ENCODE measurements at places on chromosomes 1 and 21.
A peak's percentile ranks its signal among the peaks of the same experiment; 100 is the strongest.

DNA sequence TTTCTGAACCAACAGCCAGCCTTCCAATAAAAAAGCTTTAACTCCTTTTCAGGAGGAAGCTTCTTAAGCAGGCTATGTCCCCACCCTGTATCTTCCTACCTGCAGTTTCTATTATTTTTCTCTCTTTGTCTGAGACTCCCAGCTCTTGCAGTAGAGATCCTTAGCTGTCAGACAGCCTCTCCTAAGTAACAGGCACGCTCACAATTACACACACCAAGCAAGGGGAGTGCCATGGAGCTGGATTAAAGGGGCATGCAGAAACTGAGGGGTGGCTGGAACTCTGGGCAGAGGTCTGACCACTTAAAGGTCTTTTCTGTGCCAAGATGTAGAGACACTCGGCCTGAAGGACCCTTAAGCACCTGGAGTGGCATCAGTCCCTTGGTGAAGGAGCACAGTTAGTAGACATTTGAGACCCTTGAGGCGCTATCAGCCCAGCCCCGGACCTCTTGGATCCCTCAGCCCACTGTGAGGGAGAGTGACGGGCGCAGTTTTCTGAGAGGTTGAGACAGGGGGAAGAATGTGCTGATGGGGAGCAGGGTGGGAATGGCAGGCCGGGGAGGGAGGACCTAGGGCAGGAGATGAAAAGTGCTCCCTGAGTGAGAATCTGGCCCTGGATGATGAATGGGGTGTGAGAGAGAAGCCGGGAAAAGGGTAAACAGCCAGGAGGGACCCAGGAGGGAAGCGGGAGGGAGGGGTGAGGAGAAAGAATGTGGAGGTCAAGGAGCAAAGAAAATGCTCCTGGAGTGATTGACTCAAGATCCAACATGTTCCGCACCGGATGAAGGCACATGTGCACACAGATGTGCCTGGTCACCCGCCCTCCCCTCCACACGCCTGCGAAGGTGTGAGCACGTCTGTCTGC, 13.3 kb downstream of the PLXNA2 start:
- DNase-seq, result no peak

DNA sequence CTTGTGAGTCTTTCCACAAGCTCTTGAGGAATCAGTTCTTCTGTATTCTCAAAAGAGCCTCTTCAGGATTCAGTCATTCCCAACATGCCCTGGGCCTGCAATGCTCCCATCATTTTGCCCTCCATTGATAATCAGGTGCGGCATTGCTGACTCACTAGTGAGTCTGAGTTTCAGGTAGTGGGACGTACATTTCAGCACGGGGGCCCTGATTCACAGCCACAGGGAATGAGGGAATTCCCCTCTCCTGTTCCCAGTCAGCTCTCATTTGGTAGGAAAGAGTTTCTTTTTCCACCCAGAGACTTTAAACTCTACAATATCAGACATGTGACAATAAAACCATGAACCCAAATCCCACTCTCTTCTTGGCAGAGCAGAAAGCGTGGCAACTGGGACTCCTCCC, 3.7 kb upstream of the IRF6 start:
- no peak for DNase-seq

GRCh38 chr21:45590246-45590725, 48.0 kb upstream of the SLC19A1 start:
- DNase-seq, result peak; percentile 81

DNA sequence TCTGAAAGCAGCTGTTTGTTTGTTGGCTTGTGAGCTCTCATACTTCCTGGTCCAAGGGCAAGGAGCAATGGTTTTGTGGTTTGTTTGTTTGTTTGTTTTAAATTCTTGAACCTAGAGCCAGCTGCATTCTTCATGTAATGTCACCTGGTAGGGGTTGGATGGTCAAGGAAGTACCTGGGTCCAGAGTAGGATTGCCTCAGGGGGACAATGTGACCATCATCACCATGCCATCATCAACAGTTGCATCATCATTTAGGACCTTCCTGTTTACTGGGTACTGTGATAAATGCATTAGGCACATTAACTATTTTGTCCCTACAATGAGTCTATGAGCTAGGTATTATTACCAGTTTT, 14.7 kb upstream of the MYOG start:
- DNase-seq, result no peak

- DNase-seq, result no peak
Measured at GRCh38 chr1:33370301-33370700, 49.4 kb upstream of the A3GALT2 start.

- no peak for DNase-seq
Measured at GRCh38 chr1:214518361-214518760, 33.0 kb downstream of the PTPN14 start.

GRCh38 chr1:94962409-94963265, 35.7 kb upstream of the CNN3 start:
- DNase-seq, result no peak

GRCh38 chr1:160621633-160622413, 25.0 kb downstream of the SLAMF1 start:
- DNase-seq, result no peak

GRCh38 chr1:179708434-179709195, 34.5 kb upstream of the FAM163A start:
- no peak for DNase-seq

- no peak for DNase-seq
Measured at GRCh38 chr1:23644555-23644866, 47.1 kb upstream of the RPL11 start.

DNA sequence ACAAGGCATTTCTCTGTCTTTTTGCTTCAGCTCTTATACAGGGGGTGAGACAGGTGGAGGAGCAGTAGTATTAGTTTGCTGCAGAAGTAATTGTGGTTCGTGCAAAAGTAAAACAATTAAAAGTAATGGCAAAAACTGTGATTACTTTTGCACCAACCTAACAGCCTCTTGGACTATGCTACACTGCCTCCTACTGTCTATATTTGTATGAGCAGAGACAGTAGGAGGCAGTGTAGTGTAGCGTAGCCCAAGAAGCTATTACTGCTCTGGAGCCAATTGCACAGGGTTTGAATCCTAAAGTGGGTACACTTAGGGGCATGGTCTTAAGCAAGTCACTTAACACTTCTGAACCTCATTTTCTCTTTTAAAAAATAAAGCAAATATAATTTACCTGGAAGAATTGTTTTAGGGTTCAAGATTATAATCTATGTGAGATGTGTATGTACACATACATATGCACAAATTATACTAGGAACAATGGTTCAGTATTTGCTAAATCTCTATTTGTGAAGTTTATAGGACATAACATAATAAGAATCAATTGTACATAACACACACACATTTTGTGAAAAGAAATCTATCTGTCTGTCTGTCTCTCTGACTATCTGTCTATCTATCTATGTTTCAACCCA, 103.8 kb downstream of the BRINP3 start:
- DNase-seq, result peak; percentile 15

GRCh38 chr1:113219377-113219776, 146.4 kb downstream of the LRIG2 start:
- DNase-seq, result peak; percentile 30

- no peak for DNase-seq
Measured at GRCh38 chr1:60228041-60228491, 154.5 kb upstream of the C1orf87 start.

DNA sequence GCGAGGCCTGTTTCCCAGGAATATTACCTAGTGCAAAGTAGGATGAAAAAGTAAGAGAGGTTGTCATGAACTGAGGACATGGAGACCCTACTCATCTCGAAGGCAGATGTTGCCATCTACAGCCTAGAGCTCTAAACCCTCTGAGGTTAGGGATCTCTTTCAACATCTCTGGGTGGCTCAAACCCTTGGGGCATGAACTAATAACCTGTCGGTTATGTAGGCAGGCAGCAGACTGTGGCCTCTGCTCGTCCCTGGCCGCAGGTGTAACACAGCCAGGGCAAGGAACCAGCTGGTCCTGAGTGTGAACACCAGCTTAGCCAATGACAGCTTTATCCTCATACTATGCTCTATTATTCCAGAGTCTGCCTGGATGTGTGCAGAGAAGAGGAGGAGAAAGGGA, 13.2 kb downstream of the CAPZB start:
- no peak for DNase-seq

GRCh38 chr1:43520100-43520778, 10.4 kb upstream of the PTPRF start:
- no peak for DNase-seq

- no peak for DNase-seq
Measured at GRCh38 chr1:156615946-156616345, 3.3 kb upstream of the HAPLN2 start.

- no peak for DNase-seq
Measured at GRCh38 chr1:9135073-9135836, 6.4 kb upstream of the GPR157 start.

DNA sequence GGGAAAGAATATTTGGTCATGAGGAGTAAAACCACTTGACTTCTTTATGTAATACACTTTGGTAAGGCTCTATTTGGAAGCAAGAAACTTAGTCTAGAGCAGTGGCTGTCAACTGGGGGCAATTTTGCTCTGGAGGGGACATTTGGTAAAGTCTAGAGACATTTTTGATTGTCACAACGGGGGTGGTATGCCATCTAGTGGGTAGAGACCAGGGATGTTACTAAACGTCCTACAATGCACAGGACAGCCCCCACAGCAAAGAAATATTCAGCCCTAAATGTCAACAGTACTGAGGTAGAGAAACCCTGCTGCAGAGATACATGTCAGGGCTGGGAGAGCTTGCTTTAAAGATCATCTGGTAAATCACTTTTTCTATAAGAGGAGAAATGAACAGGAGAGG, 13.5 kb downstream of the FUCA1 start:
- DNase-seq, result no peak

GRCh38 chr1:14136881-14137280, 436.9 kb downstream of the PRDM2 start:
- no peak for DNase-seq

GRCh38 chr1:154581766-154582165, 14.2 kb downstream of the CHRNB2 start:
- DNase-seq, result no peak

- DNase-seq, result no peak
Measured at GRCh38 chr1:21206117-21206516, 29.4 kb upstream of the EIF4G3 start.

DNA sequence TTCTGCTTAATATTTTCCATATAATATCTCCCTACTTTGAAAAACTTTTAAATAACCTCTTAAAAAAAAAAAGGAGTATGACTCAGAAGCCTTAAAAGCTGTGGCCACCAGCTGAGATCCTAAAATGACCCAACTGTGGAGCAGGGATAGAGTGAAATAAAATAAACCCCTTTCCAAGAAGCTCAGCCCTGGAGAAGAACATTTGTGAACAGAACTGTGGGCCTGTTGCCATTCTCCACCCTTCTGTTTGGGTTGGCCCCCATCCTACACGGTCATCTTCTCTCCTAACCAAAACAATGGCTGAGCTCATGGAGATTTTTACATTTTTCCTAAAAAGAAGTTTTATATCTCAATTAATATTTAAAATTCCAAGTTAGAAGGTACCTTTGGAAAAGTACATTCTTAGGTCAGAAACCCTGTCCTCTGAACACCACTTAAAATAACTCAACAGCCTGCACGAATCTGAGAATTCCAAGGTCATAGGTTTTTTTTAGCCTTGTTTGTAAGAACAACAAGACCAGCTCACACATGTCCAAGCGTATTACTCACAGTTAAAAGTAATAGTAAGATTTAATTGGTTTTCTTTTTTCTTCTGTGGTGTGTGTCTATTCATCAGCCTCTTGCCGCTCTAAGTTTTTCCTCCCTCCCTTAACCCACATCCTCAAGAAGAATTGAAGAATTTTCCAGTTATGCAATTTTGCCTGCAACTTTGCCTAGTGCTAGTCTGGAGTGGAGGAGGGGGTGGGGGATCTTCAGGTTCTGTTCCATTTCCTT, 107.7 kb upstream of the ERRFI1 start:
- DNase-seq, result no peak

- DNase-seq, result no peak
Measured at GRCh38 chr1:238406098-238406860, 515.6 kb upstream of the ZP4 start.

DNA sequence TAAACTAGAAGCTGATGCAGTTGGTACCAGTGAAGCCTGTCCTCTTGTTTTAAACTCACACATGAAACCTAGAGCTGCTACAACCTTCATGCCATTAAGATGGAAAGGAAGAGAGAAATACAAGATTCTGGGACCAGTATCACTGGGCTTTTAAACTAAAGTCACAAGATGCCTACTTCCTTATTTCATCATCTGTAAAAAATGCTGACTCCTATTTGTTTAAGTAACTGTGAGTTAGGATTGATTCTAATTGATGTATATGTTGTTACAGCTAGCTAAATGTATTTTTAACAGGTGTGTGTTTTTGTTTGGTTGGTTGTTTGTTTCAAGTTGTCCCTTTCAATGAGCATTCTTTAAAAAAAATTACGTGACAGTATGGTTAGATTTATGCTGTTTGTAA, 833.3 kb upstream of the PRMT6 start:
- no peak for DNase-seq

- DNase-seq, result no peak
Measured at GRCh38 chr1:39205102-39205780, 746 bp downstream of the MACF1 start.

DNA sequence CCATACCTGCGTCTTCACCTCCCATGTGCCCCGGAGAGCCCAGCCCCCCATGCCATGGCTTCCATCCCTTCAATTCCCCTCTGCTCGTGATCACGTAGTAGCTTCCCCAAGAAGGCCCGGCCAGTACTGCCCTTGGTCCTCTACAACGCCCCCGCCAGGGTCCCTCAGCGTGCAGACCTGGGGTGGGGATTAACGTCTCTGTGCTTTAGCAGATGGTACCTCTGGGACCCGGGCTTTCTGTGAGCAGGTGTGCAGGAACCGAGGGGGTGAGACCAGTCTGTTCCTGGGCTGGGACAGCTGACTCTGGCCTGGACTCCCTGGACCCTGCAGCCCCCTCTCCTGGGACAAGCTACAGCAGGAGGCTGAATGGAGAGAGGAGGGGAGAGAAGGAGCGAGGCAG, 1.2 kb downstream of the PLCH2 start:
- no peak for DNase-seq

DNA sequence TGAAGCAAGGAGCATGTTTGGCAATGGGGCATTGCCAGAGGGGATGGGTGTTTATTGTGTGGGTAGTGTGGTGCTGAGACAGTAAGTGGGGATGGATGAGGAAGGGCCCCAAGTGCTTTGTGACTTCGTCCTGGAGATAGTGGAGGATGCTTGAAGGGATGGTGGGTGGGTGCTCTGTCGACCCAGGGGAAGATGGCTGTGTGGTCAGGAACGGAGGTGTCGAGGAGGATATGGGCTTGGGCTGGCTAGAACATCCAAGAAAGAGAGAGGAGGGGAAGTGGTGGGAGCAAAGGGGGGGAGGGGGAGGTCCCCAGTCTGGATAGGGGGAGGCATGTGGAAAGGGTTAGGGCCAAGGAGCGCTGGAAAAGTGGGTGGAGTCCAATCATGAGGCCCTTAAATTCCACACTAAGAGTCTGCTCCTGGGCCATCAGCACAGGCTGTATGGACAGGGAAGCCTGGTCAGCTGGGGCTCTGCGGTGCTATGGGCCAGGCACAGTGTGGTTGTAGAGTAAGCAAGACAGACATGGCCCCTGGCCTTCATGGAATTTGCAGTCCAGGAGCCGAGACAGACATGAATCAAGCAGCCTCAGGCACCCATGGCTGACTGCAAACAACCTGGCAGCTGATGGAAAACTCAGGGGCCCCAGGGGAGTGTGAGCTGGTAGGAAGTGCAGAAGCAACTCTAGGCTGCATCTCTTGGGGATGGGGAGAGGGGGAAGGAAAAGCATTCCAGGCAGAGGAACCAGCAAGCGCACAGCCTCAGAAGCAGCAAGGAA, 36.3 kb downstream of the EDN2 start:
- DNase-seq, result no peak

- DNase-seq, result no peak
Measured at GRCh38 chr1:35488336-35488735, 68.9 kb downstream of the KIAA0319L start.

GRCh38 chr1:13536571-13536970, 22.8 kb upstream of the LRRC38 start:
- DNase-seq, result no peak

GRCh38 chr1:114741963-114742746, 15.6 kb downstream of the CSDE1 start:
- no peak for DNase-seq

All from HAP-1 (cell line).